Heart right ventricle (tissue), 16 donors: ENCODE measurements at places on chromosomes 11 and 22. TPM values are rescaled to one million over a fixed set of nuclear protein-coding genes. Genes with fewer than 3 reads are reported as not detected.

Gene SHISAL1
- total RNA-seq, result 0.55 TPM

- no peaks in the 10 kb centered on the region for H3K27me3 ChIP-seq
- no peaks in the 10 kb centered on the region for H3K4me1 ChIP-seq
- no peak overlapping the region for H3K27ac ChIP-seq
- no peaks in the 10 kb centered on the region for H3K36me3 ChIP-seq
Observed at GRCh38 chr22:42061041-42061440, 9.6 kb downstream of the NAGA start.

DNA sequence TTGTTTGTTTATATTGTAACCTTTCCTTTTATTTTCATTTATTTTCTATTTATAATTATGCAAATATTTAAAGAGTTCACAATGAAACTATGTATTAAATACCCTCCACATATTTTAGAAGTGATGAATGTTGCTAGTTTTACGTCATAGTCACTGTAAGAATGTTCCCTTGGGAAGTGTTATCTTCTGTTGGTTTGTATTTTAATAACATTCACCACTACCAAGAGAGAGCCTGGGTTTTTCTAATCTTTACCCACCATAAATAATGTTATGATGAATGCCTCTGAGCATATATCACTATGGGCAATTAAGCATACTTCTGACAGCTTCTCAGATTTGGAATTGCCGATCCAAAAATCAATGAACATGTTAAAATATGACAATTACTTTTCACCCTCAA is 80.7 kb downstream of the GGT1 start:
- no peak for DNase-seq
- H3K4me3 ChIP-seq, result no peak overlapping the region
- H3K27me3 ChIP-seq, result no peaks in the 10 kb centered on the region
- no peaks in the 10 kb centered on the region for H3K36me3 ChIP-seq

- H3K27ac ChIP-seq, result no peak overlapping the region
- peaks cover 3% of the 10 kb centered on the region for H3K27me3 ChIP-seq
- no peaks in the 10 kb centered on the region for H3K36me3 ChIP-seq
Observed at GRCh38 chr11:17601676-17602075, 54.6 kb downstream of the OTOG start.

DNA sequence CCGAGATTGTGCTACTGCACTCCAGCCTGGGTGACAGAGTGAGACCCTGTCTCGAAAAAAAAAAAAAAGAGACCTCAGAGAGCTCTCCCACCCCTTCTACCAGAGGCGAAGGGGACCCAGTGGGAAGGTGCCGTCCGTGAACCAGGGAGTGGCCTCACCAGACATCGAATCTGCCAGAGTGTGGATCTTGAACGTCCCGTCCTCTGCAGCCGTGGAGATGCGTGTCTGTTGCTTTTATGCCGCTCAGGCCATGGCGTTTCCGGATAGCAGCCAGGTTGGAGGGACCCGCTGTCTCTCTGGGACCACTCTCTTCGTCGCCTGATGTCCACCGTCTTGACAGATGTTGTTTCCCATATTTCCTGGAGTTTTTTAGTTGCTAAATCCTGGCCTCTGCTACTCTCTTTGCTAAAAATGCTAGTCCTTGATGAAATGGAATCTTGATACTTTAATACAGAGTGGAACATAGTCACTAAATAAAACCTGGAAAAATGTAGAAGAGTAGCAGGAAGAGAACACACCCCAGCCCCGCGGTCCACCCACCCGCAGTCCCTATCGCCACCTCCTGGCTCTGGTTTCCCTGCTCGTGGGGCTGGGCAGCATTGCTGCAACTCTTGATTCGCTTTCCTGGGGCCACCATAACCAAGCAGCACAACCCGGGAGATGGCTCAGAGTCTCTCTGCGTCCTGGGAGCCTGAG is 12.0 kb upstream of the MUC6 start:
- H3K36me3 ChIP-seq, result no peaks in the 10 kb centered on the region
- DNase-seq, result no peak
- no peak overlapping the region for H3K4me3 ChIP-seq

GRCh38 chr11:47631473-47631872 is 10.9 kb downstream of the MTCH2 start:
- no peak overlapping the region for H3K27ac ChIP-seq
- DNase-seq, result no peak
- H3K36me3 ChIP-seq, result peaks cover 100% of the 10 kb centered on the region
- no peak overlapping the region for H3K4me3 ChIP-seq
- H3K27me3 ChIP-seq, result no peaks in the 10 kb centered on the region

Gene OR5A1
- total RNA-seq, result not detected

- no peak overlapping the region for H3K27ac ChIP-seq
- H3K4me3 ChIP-seq, result no peak overlapping the region
- H3K36me3 ChIP-seq, result no peaks in the 10 kb centered on the region
- no peaks in the 10 kb centered on the region for H3K27me3 ChIP-seq
Observed at GRCh38 chr11:95443386-95443785, 212.4 kb upstream of the SESN3 start.

Gene FADS2
- 17.1 TPM for total RNA-seq
